ENCODE measurements at places on chromosomes 3 and 15.

GRCh38 chr3:105775368-105775767 is 93.4 kb downstream of the CBLB start:
- DNase-seq = no peak

- DNase-seq = peak; percentile 83
Measured at GRCh38 chr3:48130321-48130904, 57.8 kb downstream of the CDC25A start.

DNA sequence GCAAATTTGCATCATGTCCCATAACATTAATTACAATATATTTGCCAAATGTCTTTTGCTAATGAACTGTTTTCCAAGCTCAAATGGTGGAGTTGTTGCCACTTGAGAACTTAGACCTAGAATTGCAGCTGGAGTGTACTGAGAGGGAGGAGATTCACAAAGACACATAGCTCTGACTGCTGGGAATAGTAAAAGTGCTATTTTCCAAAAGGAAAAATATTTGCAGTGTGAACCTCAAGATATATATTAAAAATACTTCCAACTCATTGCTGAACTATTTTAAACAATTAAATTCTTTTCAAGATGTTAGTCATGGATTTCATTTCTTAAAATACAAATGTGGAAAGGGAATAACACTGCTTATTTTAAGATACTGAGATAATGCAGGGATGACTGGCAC is 666.8 kb upstream of the ARPP21 start:
- no peak for DNase-seq

DNA sequence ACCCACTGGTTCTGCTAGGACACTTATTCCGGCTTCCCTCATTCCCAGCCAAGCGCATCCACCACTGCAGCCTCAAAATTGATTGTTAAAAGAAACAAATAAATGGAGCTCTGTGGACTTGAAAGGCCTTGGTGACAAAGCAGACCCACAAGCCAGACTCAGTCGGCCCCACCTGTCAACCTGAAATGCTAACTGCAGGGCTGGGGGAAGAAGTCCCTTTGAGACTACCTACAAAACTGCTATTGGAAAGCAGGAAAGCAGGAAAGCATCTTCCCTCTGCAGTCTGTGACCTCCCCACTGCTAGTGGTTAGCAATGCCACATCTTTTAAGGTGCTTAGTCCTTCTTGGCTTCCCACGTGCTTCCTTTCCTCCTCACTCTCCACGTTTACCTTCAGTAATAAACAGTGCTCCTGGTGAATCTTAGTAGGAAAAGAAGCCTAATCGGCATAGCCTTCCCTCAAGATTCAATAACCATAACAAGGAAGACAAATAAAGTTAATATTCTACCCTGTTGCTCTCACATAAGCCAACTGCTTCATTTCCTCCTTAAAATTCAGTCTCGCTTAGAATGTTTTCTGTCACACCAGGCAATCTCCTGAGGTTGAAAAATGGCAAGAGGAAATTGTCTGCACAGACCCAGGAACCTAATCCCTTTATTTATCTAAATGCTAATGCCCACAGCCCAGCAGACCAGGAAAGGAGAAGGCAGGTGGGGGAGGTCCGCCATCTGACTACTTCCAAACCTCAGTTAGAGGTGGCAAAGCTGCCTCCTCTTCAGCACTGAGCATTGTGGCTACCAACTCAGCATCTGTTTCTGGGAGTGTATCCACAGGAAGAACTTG is 296.2 kb downstream of the NEK10 start:
- DNase-seq = no peak

- DNase-seq = no peak
Measured at GRCh38 chr3:179981646-179982045, 55.1 kb downstream of the PEX5L start.

DNA sequence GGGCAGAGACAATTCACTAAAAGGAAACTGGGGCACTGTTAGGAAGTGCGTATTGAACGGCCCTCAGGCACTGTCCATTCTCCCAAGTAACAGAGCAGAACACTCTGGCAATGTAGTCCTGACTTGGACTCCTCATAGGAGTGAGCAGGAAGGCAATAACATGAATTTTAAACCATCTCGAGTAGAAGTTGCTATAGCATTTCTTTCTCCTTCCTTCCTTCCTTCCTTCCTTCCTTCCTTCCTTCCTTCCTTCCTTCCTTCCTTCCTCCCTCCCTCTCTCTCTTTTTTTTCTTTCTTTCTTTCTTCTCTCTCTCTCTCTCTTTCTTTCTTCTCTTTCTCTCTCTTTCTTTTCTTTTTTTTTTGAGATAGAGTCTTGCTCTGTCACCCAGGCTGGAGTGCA is 46.4 kb upstream of the TRA2B start:
- DNase-seq = no peak

- no peak for DNase-seq
Measured at GRCh38 chr3:13514639-13515435, 34.1 kb upstream of the FBLN2 start.

GRCh38 chr3:136184703-136185102 is 11.4 kb downstream of the MSL2 start:
- peak; percentile 31 for DNase-seq

DNA sequence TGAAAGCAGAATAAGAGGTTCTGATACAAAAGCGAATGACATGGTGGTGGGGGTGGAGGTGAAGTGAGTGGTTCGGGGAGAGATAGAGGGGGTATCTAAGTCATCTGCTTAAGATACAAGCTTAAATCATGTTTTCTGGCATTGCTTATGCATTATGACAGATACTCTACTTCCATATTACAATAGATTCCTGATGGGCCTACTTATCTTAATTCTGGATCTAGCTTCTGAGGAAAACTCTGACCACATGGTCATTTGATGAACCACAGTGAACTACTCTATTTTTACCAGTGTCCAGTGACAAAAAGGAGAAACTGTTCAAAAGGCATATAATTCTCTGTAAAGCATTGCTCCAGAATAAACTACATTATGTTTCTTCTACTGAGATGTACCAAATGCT is 673.7 kb upstream of the CCDC54 start:
- no peak for DNase-seq

- DNase-seq = no peak
Measured at GRCh38 chr3:175865724-175866123, 1006.6 kb downstream of the NAALADL2 start.

GRCh38 chr3:193474446-193474845 is 80.2 kb downstream of the ATP13A4 start:
- DNase-seq = no peak

DNA sequence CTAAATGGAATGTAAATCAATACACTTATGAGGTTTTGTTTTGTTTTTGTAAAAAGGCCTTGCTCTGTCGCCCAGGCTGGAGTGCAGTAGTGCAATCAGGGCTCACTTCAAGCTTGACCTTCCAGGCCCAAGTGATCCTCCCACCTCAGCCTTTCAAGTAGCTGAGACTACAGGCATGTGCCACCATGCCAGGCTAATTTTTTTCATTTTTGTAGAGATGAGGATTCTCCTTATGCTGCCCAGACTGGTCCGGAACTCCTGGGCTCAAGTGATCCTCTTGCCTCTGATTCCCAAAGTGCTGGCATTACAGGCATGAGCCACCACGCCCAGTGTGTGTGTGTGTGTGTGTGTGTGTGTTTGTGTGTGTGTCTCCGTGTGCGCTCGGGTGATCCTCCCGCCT is 1.3 kb upstream of the TRIP4 start:
- DNase-seq = no peak

DNA sequence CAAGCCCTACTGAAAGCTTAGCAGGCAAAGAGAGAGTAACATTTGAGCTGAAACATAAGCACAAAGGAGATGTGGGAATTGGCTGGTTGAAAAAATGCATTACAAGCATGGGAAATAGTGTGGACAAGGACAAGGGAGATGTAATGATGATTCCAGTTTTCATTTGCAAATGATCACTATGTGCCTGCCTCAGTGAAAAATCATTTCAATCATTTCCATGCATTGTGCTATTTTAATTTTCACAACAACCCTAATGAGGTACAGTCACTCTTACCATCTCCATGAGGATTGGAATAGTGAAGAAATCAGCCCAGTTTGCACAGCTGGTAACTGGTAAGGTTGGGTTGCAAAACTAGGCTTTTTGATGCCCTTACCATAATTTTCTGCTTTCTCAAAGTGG is 123.2 kb downstream of the ARNT2 start:
- no peak for DNase-seq

DNA sequence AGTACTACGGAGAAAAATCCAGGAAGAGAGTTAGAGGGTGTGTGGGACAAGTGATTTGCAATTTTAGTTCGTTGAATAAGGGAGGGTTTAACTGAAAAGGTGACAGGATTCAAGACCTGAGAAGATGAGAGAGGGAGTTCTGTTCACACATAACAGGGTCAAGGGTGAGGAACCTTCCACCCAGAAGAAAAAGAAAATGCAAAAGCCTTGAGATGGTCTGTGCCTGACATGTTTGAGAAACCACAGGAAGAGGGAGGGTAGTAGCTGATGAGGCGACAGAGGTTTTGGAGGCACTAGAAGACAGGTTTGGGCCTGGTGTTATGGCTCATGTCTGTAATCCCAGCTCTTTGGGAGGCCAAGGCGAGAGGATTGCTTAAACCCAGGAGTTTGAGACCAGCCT is 591 bp upstream of the SLC25A20 start:
- DNase-seq = no peak

- DNase-seq = no peak
Measured at GRCh38 chr15:48366584-48367312, 35.5 kb downstream of the DUT start.

DNA sequence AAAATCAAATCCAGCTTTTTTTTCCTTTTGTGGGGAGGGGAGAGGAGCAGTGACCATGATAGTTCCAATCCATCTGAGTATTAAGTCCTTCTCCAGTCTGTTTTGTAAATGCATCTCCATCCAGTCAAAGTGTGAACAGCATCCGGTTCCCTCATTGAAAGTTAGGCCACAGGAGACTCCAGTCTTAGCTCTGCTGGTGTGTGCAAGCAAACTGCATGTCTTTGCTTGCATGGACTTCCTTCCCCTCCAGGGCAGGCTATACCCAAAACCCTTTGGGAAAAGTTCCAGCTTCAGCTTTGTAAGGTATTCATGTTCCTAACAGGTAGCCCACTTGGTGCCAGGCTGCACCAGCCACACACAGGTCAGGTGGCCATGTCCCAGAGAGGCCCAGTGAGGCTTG is 3.1 kb upstream of the MAN2C1 start:
- no peak for DNase-seq

DNA sequence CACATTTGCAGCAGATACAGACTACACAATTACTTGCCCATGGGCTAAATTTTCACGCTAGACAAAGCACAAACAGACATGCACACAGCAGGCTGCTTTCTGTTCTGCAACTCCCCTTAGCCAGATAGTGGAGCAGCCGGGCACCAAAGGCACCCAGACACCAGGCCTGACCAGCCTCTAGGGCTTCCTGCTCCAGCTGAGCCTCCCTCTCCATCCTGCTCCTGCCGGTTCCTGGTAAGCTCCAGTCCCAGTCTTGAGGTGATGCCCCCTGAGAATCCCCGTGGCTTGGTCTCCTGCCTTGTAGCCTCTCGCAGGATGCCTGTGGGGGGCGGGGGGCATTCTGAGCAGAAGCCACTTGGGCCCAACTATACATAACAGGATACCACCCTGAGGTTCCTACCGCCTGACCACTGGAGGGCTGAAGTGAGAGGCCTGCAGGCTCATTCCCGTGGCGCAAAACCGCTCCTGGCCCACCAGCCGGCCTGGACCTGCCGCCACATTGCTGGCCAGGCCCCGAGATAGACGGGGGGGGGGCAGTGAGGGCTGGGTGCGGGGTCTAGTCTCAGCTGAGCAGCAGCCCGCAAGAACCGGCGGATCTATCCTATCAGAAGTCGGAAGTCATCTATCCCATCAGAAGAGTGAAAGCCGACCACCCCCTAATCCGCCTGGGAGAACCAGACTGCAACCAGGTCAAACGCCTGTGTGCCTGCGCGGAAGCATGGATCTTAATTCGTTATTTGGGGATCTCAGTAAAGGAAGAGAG is 3.9 kb downstream of the FOXL2 start:
- DNase-seq = no peak

DNA sequence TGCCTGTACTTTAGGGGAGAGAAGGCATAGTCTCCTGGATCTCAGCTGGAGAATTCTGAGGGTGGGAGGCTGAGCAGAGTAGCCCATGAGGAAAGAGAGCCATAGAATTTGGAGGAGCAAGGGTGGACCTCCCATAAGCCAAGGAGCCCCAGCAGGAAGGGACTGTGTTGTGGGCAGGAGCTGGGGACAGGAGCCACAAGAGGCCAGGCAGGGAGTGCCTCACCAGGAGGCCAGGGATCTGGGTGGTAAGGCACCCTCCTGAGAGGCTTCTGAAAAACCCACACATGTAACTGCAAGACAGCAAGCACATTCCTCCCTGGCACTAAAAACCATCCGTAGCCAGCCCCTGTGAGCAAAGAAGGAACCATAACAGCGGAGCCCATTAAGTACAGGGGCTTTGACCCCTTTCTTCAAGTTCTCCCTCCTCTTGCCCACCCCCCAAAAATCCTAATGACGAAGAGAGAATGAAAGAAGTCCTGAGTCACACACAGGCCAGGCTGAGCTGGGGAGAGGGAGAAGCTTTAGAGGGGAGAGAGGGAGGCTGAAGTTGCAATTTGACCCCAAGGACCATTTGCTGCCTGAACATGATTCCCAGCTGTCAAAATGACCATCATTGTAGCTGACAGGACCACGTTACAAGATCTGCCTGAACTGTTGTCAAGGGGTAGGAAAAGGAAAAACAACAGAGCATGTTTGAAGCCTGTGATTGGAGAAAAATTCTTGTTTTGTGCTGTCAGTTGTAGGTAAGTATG is 82.6 kb downstream of the TRIM42 start:
- no peak for DNase-seq

GRCh38 chr15:32668942-32669341 is 27.4 kb downstream of the SCG5 start:
- DNase-seq = peak; percentile 39

DNA sequence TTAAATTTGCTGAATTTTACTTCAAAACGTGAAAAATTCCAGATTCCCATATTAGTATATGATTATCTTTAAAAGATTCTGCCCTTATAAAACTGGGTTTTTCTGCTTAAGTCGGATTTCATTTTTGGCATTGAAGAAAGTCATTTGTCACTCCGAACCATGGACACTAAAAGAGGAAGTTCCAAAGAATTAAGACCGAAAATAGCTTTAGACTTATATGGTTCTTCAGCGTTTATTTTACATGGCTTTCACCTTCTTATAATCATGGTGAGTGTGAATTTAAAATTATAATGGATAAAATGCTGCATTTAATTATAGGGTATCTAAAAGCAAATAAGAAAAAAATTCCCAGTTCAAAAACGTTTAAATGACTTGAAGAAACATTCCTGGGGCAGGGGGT is 1.0 kb downstream of the C3orf38 start:
- no peak for DNase-seq

GRCh38 chr3:194572944-194573491 is 60.2 kb downstream of the TMEM44 start:
- peak; percentile 61 for DNase-seq

GRCh38 chr15:41629463-41629862 is 30.7 kb upstream of the MGA start:
- DNase-seq = no peak

GRCh38 chr15:51089699-51090453 is 4.8 kb downstream of the TNFAIP8L3 start:
- DNase-seq = no peak
